ENCODE measurements at places on chromosomes 3 and 15.

- DNase-seq, result no peak
These were observed 3.2 kb upstream of the RAD51 start for GRCh38 chr15:40691737-40692136.

GRCh38 chr3:128254066-128254590 lies 100.8 kb downstream of the EEFSEC start:
- no peak for DNase-seq

GRCh38 chr3:119781330-119782198 lies at the start of gene NR1I2:
Gene NR1I2 (plus strand): TSS chr3:119782101.
- DNase-seq, result no peak

DNA sequence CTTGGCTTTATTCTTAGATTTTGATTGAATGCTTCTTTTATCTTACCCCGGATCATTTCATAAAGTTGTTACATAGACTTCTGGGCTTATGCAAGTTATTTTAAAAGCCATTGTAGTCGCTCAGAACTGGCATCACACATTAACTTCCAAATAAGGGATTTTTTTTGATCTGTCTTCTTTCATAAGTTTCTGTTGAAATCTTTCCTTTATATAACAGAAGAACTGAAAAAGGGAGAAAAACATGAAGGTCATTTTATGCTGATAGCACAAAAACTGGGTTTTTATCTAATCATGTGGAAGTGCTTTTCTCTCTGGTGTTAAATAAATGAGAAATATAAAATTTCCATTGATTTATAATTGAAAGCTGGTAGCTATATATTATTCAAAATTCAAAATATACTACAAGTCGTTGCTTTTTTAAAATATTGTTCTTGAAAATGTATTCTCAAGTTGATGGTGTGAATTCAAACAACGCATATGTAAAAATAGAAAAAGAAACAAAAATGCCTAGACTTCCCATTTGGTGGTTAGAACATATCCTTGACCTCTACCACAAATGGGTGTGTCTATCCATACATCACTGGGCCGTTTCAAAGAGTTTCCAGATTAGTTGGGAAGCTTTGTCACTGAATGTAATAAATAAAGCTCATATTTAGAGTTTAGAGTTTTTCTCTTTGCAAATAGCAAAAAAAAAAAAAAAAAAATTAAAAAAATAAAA lies 258.3 kb upstream of the ZPLD1 start:
- DNase-seq, result no peak

DNA sequence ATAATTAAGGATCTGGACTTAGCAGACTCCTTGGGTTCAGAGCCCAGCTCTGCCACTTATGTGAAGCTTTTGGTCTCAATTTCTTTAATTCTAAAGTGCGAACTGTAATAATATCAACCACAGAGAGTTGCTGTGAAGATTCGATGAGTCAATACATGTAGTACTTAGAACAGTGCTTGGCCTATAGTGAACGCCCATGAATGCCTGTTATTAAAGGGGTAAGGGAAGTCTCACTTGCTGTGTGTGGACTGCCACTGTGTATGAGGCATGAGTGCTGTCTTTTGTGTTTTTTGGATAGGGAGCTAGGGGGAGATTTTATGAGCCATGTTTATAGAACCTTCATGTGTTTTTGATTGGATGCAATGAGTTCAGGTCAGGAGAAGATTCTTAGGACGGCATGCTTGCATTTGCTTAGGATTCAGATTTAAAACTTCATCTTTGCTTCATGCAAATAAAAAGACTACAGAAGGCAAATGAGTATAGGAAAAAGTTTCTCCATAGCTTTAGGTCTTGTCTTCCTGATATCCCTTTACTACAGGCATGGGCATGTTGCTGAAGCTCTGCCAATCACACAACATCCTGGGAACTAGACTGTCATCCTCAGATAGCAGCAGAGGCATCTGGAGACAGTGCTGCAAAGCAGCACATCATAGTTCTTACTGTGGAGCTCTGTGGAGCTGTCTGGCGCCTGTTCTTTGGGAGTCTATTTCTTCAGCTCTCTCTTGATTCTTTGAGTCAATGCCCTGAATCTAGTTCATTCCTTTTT lies 50.0 kb downstream of the PLS1 start:
- no peak for DNase-seq

- DNase-seq, result no peak
These were observed 45.4 kb upstream of the CTDSPL start for GRCh38 chr3:37816271-37816670.

GRCh38 chr3:109869586-109869985 lies 532.2 kb upstream of the DPPA4 start:
- DNase-seq, result no peak

DNA sequence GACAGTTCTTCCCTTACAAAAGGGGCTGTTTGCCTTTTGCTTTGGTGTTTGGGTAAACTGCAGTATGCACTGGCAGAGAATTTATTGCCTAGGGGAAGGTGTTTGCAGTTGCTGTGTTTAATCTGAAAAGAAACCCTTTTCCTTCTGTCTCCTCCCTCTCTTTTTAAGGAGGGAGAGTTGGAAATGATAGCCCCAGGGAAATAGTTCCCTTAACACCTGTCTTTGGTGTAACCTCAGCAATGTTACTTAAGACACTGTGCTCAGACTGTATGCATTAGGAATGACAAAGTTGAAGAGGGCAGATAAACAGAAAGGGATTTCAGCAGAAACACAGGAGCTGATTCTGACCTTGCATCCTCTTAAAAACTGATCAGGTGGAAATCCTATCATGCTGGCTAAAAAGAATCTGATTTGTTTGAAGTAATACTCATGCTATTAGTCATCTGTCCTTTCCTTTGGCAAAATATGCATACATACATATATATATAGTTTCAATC lies 125.4 kb downstream of the TP63 start:
- DNase-seq, result no peak

DNA sequence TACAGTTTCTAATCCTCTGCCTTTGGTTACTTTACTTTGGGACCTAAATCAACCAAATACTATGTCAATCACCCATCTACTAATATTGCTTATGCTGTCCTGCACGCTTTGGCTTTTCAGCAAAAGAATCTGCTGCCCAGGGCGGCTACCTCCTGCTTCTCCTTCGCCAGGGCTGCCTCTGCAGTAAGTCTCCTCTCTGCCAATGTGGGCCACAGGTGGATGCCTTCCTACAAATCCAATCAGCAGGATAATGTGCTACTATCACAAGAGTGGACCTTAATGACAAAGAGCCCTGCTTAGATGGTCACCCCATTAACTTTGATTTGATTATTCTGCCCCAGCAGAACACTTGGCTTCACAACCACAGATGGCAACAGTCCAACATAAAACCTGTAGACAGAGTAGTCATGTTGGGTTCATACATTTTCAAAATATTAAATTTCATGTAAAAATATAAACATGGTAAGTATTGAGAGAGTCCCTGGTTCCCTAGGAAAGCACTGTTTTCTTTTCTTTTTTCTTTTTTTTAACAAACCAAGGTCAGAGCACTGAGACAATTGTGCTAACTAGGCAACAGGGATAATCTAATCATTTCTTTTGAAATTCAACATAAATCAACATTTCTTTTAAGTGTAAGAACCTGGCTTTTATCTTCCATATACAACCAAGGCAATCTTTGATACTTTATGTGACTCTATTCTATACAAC lies 298.3 kb downstream of the ZBTB20 start:
- no peak for DNase-seq

- DNase-seq, result no peak
These were observed 18.9 kb downstream of the LOXL1 start for GRCh38 chr15:73945130-73945508.

DNA sequence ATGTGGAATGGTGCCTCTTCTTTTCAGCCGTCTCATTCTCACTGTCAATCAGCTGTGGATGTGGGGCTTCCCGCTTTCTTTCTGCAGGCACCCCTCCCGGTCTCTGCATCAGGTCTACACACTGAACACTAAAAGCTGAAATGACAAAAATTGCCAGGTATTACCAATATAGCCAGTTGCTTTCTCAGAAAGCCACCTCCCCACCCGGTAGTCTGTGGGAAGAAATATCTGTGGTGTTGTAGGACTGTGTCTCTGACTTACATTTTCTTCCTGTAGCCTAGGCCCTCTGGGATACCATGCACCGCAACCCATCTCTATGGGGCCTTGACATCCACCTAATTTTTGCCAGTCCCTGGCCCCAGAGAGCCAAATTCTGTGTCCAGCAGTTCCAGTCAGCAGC lies 19.2 kb upstream of the EPHB1 start:
- DNase-seq, result no peak

DNA sequence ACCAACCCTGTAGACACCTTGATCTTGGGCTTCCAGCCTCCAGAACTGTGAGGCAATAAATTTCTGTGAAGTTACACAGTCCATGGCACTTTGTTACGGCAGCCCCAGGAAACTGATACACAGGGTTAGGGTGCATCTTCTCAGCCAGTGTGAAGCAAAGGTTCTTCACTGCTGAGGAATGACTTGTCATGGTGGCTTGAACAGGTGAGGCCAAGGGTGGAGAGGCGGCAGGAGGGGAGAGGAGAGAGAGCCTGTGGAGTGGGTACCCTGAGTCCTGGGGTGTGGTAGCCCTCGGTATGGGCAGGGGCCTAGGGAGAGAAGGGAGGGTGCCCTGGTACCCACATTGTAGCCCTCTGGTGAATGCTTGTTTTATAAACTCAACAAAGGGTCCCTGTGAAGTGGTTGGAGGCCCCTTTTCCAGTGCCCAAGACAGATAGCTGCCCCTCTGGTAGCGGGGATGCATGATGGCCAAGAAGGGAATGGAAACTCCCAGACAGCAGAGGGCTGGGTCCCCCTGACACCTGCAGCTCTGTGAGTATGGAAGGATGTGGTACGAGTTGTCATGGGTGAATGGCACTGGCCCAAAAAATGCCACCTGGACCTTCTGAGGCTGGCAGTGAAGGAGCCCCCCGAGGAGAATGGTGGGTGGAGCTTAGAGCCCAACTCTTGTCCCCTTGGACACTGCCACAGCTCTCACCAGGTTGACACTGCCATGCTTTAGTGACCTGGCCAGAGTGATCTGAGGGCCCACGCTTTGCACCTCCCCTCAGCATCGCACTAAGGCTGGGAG lies 49.6 kb downstream of the SPSB4 start:
- no peak for DNase-seq

DNA sequence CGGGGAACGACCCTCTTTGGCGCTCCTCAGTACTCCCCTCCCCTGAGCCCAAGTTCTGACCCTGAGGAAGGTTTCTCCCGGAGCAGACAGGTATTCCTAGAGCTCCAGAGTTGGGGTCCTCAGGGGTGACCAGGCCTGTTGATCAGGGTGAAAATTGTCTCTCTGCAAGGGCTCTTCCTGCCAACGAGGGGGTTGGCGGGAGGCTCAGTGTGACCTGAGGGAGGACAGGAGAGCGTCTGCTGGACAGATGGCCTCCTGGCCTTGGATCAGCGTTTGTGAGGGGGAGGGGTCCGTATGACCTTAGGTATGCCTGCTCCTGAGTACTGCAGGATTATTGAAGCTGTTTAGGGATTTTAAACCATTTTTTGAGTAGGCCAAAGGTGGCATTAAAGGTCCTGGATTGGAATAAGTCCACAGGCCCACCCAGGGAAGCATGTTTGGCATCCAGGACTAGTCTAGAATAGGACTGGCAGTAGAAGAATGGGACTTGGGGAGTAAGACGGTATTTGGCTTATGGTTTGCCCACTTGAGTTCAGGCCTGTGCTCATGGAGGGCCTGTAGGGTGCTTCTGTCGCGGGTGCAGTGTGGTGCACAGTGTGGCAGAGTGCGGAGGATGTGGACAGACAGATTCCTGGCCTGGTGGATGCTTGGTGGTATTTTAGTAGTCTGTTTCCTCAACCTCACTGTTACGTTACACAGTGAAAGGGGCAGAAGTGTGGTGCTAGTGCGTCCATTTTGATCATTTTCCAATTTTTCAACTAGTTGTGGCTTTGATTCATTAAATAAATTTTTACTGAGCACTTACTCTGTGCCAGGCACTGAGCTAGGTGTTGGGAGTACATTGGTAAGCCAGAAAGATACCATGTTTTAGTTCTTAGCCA lies 959 bp downstream of the ZNF592 start:
- DNase-seq, result peak; percentile 56

GRCh38 chr15:52417521-52417920 lies 111.2 kb downstream of the MYO5A start:
- DNase-seq, result no peak

GRCh38 chr3:127216415-127217261 lies 23.7 kb downstream of the PRR23E start:
- no peak for DNase-seq

GRCh38 chr3:98038286-98038685 lies 3.2 kb upstream of the GABRR3 start:
- no peak for DNase-seq

GRCh38 chr3:44476181-44476611 lies 1.3 kb downstream of the ZNF445 start:
- no peak for DNase-seq

DNA sequence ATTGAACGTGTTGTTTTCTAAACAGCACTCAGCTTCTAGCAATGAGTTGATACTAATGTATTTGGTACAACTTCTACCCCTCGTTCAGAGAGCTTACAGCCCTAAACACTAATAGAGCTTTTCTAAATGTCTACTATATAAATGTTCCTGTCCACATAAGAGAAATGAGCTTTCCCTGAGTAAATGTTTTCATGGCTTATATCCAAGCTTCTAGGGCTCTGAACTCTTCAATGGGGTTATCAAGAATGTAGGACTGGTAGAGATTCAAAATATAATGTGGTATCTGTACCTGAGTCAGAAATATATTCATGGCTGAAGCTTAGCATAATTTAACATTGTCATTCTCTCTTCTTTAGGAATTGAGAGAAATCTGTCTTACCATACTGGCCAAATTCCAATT lies 73.4 kb downstream of the SERPINI1 start:
- no peak for DNase-seq

DNA sequence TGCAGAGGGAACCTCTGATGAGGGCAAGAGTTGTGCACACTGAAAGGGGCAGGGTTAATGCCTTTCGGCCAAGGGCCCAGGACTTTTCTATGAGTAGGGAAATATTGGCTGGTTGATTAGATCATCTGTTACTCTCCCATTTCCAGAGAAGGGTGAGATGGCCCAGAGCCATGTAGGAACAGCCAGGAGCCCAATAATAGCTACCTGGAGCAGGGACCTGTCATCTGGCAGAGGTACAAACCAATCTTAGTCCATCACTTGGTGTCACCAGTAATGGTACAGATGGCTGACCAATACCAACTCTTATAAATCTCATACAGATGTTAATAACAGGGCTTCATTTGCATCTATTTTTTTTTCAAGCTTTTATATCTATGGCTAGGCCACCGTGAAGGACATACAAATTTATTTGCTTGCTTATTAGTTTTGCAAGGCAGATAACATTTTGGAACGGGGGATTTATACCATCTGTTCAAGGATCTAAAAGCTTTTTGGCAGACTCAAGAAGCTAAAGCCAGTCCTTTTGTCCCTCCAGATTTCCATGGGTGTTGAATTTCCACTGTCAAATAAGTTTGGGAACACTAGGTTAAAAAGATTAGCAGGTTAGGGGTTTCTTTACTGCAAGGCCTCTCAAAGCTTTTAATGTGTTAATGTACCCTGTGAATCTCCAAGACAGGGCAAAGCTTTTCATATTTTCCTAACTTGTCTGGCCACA lies 79.3 kb downstream of the TNIK start:
- DNase-seq, result no peak

Data from activated T-cell treated with anti-CD3 and anti-CD28 coated beads, Interleukin-2, amount 50 U/mL, for 72 hours (primary cell).